ENCODE measurements at places on chromosomes 1 and 21. TPM values are rescaled to one million over a fixed set of nuclear protein-coding genes. Genes with fewer than 3 reads are reported as not detected.

RUNX3 gene
- polyA plus RNA-seq = 0.59 TPM

NUF2 gene
- polyA plus RNA-seq = 14.9 TPM

RYR2 gene
- polyA plus RNA-seq = 0.23 TPM

SAMD11 gene
- not detected for polyA plus RNA-seq

SYCP1 gene
- not detected for polyA plus RNA-seq

LMX1A gene
- polyA plus RNA-seq = not detected

SWT1 gene
- polyA plus RNA-seq = 0.54 TPM

SPOCD1 gene
- 5.4 TPM for polyA plus RNA-seq

CLDN17 gene
- not detected for polyA plus RNA-seq

DNA sequence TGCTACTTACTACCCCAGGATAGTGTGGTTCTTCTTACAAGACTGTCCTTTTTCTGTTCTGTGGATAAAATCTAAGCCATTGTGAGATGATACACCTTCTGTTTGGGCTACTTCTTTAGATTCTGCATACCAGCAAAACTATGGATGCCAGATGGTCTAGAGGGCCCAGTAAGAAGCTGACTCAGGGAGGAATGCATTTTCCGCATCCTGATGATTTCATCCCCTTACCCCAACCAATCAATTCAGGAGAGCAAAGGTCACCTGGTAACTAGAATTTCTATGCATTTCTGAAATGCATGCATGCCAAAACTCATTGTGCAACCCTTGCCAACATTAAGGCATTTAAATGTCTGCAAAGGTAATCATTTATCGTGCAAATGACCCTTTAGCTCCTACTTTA is 285.7 kb upstream of the ZP4 start:
- DNase-seq = no peak

GRCh38 chr1:102742426-102742825 is 365.9 kb downstream of the COL11A1 start:
- no peak for DNase-seq

- no peak for DNase-seq
Observed at GRCh38 chr1:17350083-17350482, 21.9 kb upstream of the PADI6 start.

- DNase-seq = peak; percentile 75
Observed at GRCh38 chr1:82565146-82565545, 764.4 kb downstream of the ADGRL2 start.

GRCh38 chr1:70910013-70910412 is 137.6 kb downstream of the PTGER3 start:
- DNase-seq = no peak

DNA sequence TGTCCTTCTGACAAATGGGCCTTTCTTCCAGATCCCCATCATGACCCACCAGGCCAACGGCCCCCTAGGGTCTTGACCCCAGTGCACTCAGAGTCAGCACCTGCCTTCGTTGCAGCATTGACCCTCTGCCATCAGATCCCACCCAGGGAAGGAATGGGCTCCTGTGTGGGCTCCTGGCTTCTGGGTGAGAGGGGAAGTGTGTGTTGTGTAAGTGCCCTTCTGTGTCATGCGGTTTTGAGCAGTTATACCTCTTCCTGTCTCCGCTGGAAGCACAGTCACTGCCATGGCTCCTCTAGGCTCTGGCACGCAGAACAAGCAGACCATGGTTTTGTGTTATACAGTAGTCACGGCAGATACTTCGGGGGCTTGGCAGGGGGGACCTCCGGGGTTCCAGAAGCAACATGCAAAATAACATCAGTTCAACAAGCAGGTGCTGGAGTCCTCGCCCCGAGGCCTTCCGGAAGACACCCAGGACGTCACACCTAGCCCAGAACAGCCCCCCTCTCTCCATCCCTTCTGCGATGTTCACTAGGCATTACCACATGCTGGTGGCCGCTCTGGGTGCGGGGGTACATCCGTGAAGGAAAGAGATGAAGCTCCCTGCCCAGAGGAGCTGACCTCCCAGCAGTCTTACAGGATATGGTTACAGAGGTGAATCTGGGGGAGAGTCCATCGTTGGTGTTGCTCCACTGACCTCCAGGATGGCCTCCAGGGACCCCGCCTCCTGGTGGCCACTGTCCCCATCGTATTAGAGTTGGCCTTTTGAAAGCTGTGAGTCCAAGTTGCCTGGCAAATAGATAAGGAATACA is 17.4 kb upstream of the KCNAB2 start:
- no peak for DNase-seq

DNA sequence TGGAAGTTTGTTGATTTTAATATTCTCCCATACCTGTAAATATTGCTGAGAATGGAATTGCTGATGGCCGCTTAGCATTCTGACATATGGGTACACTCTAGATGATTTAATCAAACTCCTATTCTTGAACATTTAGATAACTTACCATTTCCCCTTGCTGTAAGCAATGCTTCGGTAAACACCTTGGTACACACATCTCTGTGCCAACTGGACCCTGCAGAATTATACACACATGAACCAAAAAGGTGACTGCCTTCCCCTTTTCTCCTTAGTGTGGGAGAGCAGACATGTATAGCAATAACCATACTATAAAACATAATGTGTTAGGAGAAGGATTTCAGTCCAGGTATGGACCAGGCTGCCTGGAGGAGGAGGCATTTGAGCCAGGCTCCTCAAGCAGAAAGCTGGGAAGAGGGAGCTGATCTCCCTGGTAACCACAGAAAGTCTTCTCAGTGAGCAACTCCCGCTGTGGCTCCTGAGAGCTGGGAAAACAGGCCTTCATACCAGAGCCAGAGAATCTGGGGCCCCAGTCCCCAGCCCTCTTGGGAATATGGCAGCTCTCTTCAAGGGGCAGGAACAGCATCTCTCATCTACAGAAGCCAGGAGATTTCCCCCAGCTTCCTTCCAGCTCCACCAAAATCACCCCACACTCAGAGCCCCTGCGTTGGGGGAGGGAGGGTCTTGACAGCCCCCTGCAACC is 33.9 kb upstream of the CSF1 start:
- no peak for DNase-seq

DNA sequence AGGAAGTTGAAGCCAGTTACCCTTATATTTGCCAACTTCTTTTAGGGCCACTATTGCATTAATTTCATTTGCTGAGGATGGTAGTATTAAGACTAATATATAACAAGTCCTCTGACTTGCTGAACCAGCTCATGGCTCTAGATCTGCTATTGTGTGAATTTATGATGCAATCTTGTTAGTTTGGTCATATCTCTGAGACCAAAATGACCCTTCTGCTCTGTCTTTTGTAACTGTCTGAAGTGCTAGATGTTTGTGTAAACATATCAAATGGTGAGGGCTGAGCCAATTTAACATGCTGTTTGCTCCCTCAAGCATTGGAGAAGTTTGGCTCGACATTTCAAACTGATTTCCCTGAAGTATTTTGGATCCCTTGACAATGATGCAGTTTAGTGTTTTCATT is 106.9 kb upstream of the PTGFR start:
- DNase-seq = no peak

GRCh38 chr1:8510041-8510823 is 192.3 kb downstream of the SLC45A1 start:
- DNase-seq = peak; percentile 48

DNA sequence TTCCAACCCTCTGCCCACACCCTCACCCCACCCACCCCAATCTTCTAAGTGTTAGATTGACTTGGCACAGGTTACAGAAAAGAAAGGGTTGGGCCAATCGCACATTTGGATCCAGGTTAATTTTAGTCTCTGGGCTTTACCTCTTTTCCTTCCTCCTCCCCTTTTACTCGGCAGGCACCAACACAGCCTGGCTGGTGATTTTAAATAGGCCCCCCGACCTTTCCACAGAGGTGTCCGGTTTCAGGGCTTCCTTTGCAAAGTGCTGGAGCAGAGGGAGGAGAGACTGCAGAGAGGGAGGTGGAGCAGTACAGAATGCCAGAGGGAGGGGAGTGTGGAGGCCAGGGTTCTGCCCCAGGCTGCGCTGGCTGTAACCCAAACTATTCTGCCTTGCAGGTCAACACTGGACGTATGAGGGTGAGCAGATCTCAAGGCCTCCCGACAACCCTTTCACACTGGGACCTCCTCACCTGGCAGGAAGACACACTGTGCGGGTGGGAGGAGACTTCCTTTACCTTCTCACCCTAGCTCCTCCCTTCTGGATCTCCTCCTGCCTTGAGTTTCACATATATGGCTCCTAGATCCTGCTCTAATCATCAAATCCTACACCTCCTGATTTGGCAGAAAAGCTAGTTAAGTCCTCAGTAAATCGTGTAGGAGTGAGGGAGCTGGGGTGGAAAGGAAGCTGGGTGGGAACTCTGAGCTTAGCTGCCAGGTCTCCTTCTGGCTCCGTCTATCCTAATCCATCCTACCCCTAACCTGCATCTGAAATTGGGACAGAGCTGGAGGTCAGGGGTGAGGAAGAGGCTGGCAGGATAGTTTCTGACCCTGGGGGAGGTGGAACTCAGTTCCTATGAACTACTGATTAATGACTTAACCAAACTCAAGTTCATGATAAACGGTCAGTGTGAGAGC is 2.4 kb downstream of the CA14 start:
- peak; percentile 56 for DNase-seq

GRCh38 chr1:174964261-174964971 is 35.3 kb upstream of the CACYBP start:
- DNase-seq = peak; percentile 91

DNA sequence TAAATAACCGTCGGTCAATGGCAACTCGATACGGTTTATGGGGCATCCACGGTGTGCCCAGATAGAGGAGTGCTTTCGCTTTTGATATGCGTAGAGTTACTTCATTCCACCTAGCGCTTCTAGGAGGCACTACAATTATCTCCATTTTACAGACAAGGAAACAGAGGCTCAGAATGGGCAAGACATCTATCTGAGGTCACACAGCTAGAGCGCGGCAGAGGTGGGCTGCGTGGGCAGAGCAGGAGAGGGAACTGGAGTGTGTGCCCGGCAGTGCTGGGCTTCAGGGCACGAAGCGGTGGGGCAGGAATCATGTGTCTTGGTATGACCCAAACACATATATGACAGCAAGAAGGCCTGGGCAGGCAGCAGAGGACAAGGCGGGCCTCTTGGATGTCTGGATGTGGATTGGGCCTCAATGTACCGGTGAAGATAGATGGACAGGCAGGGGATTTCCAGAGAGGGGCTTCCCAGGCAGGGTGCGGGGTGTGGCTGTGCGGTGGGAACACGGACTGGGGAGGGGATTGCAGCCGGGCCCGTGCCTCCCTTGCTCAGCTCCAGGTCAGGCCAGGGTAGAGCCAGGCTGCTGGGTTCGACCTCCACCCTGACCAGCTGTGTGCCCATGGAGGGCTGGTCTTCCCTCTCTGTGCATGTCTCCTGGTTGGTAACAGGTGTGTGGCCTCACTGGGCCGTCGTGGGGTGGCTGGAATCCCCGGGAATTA is 21.2 kb downstream of the TP73 start:
- no peak for DNase-seq

GRCh38 chr1:203286161-203286984 is 18.9 kb upstream of the BTG2 start:
- DNase-seq = peak; percentile 71

DNA sequence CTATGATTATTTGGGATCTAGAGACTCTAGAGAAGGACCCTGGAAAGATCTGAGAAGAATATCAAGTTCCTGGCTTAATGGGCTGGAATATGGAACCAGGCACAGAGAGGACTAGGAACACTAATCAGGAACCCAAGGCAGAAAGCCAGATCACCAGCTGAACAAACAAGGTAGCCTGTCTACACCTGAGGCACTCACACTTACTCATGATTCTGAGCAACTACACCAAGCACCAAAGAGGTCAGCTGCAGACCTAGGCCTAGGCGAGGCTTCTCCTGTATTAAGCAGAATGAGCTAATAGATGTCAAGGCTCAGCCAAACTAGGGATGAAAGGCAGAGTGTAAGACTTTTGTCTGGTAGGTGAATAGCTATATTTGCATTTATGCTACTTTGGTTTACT is 368.1 kb downstream of the LTN1 start:
- peak; percentile 74 for DNase-seq

- DNase-seq = no peak
Observed at GRCh38 chr1:165068741-165069140, 287.8 kb downstream of the LMX1A start.

DNA sequence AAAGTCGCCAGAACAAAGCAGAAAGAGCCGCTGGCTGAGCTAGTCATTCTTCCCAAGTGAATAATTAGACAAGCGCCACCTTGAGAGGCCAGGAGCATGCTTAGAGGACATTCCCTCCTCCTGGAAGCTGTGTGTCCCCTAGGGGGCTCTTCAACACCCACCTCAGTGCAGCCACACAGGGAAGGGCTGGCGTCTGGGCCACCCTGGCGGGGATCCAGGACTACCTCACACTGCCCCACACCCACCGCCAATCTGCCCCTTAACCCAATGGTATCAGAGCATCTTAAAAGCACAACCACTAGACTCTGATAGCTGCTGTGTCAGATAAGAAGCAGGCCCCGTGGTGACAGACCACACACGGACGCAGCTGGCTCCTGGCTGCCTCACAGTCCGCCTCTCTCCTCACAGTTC is 24.9 kb downstream of the SETD4 start:
- no peak for DNase-seq

- peak; percentile 52 for DNase-seq
Observed at GRCh38 chr1:207404849-207405525, 49.1 kb upstream of the CR2 start.

DNA sequence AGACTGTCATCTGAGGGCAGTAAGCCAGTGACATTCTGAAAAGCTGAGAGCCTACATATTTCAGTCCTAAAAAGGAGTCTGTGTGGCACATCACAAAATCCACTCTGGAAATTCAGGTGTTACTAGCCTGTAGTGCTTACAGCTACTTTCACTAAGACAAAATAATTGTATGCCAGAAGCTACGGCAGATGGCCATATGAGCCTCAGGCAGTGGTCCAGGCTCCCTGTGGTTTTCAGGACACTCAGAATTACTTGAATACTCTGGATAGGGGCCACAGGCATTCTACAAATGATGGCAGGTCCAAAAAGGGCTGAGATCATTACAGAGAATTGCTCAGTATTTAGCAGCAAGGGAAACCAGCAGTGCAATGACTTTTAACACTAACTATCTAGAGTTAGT is 527.1 kb downstream of the MRPL39 start:
- DNase-seq = no peak

DNA sequence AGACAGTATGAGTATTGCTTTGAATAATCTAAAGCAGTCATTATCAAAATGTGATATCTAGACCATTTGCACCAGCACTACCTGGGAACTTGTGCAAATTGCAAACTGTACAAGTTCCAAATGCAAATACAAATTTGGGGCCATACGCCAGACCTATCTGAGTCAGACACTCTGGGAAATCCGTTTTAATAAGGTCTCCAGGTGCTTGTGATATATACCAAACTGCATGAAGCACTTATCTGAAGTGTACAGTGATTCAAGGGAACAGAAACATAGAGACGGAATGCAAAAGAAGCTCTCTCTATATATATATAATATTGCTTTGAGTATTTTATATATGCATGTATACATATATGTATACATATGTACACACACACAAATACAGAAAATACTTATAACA is 36.2 kb upstream of the ASPM start:
- DNase-seq = no peak

All from mammary epithelial cell (primary cell).